CD14-positive monocyte (primary cell): ENCODE measurements at places on chromosomes 11 and 22. TPM values are rescaled to one million over a fixed set of nuclear protein-coding genes. Genes with fewer than 3 reads are reported as not detected.
A peak's percentile ranks its signal among the peaks of the same experiment; 100 is the strongest.

SLC15A3 gene
- 35.0 TPM for polyA plus RNA-seq

CSNK2A3 gene
- 0.75 TPM for polyA plus RNA-seq

ZBED5 gene
- polyA plus RNA-seq = 12.9 and 45.8 TPM in 2 replicates

TM7SF2 gene
- 4.5 and 6.7 TPM in 2 replicates for polyA plus RNA-seq

OMP gene
- polyA plus RNA-seq = not detected

ENDOD1 gene
- polyA plus RNA-seq = 0.73 and 1.3 TPM in 2 replicates

RFPL3 gene
- polyA plus RNA-seq = not detected

MPST gene
- 27.9 and 53.2 TPM in 2 replicates for polyA plus RNA-seq

TMEM258 gene
- 187 and 199 TPM in 2 replicates for polyA plus RNA-seq

- H3K27ac ChIP-seq = no peak overlapping the region
- no peak overlapping the region for H3K4me3 ChIP-seq
- H3K36me3 ChIP-seq = no peaks in the 10 kb centered on the region
Observed at GRCh38 chr22:18971321-18971751, 35.2 kb upstream of the PRODH start.

DNA sequence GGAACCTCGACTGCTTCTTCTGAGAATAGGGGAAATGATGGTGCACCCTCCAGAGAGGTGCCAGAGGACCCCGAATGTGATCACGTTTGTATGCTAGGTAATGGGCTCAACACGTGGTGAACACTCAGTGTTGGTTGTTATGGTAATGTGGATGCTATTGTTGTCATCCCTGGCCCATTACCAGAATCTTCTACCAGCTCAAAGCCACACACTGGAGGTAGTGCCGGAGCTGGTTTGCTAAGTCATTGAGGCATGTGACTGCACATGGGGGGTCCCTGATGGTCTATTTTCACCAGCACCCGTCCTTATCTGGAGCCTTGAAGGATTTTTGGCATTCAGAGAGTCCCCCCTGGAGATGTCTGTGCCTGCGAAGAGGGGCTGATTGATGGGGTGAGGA lies 119.1 kb upstream of the CD82 start:
- no peak overlapping the region for H3K27ac ChIP-seq
- no peak for DNase-seq
- H3K4me1 ChIP-seq = no peaks in the 10 kb centered on the region
- H3K36me3 ChIP-seq = no peaks in the 10 kb centered on the region
- H3K4me3 ChIP-seq = no peak overlapping the region

DNA sequence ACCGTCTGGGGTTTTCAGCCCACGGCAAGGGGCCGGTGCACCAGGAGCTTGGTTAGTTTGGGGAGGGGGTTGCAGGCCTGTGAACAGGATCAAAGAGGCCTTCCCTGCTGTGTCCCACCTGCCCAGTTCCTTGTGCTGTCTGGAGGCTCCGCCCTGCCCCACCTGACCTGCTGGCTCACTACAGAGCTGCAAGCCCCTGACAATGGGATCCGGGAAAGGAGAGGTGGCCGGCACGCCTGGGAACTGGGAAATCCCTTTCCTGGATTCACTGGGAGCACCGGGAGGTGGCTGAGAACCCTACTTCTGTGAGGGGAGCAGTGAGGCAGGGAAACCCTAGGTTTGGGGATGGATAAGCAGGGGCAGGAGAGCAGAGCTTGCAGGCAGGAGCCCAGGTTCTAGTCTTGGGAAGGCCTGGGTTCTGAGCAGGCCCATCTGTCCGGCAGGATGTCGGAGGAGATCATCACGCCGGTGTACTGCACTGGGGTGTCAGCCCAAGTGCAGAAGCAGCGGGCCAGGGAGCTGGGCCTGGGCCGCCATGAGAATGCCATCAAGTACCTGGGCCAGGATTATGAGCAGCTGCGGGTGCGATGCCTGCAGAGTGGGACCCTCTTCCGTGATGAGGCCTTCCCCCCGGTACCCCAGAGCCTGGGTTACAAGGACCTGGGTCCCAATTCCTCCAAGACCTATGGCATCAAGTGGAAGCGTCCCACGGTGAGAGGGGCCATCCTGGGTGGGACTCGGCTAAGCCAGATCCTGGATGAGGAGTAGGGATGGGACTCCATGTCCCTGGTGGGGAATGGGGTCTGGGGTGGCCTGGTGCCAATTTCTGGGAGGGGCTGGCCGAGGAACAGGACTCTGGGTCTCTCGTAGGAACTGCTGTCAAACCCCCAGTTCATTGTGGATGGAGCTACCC lies 786 bp downstream of the CAPN1 start:
- H3K27ac ChIP-seq = peak overlapping the region; percentile 80
- peaks cover 24% of the 10 kb centered on the region for H3K36me3 ChIP-seq
- DNase-seq = no peak
- peaks cover 29% of the 10 kb centered on the region for H3K4me1 ChIP-seq

GRCh38 chr11:115759622-115760460 lies 255.6 kb upstream of the CADM1 start:
- H3K36me3 ChIP-seq = no peaks in the 10 kb centered on the region
- H3K4me1 ChIP-seq = peaks cover 30% of the 10 kb centered on the region
- DNase-seq = peak; percentile 21
- peak overlapping the region; percentile 78 for H3K27ac ChIP-seq
- H3K27me3 ChIP-seq = no peaks in the 10 kb centered on the region
- H3K4me3 ChIP-seq = peak overlapping the region; percentile 63

- no peaks in the 10 kb centered on the region for H3K4me1 ChIP-seq
- H3K36me3 ChIP-seq = no peaks in the 10 kb centered on the region
- H3K4me3 ChIP-seq = no peak overlapping the region
- no peaks in the 10 kb centered on the region for H3K27me3 ChIP-seq
Observed at GRCh38 chr11:91795139-91795887, 429.3 kb upstream of the FAT3 start.

DNA sequence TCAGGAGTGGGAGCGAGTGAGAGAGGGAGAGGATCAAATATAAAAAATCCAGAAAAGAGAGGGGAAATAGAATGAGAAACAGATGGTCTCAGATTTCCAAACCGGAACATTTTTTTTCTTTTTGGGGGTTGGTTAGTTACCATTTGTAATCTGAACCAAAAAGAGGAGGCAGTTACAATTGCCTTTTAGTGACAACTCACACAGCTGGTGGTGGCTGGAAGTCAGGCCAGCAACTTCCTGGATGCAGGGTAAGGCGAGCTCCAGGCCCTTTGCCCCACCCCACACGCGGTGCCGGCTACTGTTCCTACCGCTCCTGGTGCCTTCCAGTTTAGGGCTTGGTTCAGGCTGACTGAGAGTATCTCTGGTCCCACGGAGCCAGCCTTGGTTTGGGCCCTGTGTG lies 21.0 kb upstream of the UBASH3B start:
- no peak overlapping the region for H3K4me3 ChIP-seq
- H3K36me3 ChIP-seq = no peaks in the 10 kb centered on the region
- DNase-seq = no peak

GRCh38 chr22:37822079-37822833 lies 926 bp upstream of the GALR3 start:
- peaks cover 7% of the 10 kb centered on the region for H3K27me3 ChIP-seq
- DNase-seq = no peak
- no peak overlapping the region for H3K4me3 ChIP-seq

GRCh38 chr11:68353118-68353517 lies 40.7 kb downstream of the LRP5 start:
- H3K36me3 ChIP-seq = no peaks in the 10 kb centered on the region
- DNase-seq = no peak
- no peaks in the 10 kb centered on the region for H3K27me3 ChIP-seq
- H3K4me3 ChIP-seq = no peak overlapping the region
- H3K27ac ChIP-seq = no peak overlapping the region

- no peaks in the 10 kb centered on the region for H3K27me3 ChIP-seq
- no peaks in the 10 kb centered on the region for H3K36me3 ChIP-seq
- no peak overlapping the region for H3K27ac ChIP-seq
- peak overlapping the region; percentile 15 for H3K4me3 ChIP-seq
- DNase-seq = peak; percentile 87
- H3K4me1 ChIP-seq = peaks cover 15% of the 10 kb centered on the region
Observed at GRCh38 chr22:42500161-42500835, 19.3 kb downstream of the RRP7A start.

- DNase-seq = no peak
- no peaks in the 10 kb centered on the region for H3K27me3 ChIP-seq
- no peaks in the 10 kb centered on the region for H3K36me3 ChIP-seq
- no peak overlapping the region for H3K27ac ChIP-seq
- H3K4me1 ChIP-seq = no peaks in the 10 kb centered on the region
Observed at GRCh38 chr11:1160231-1161101, 2.7 kb downstream of the MUC5AC start.

DNA sequence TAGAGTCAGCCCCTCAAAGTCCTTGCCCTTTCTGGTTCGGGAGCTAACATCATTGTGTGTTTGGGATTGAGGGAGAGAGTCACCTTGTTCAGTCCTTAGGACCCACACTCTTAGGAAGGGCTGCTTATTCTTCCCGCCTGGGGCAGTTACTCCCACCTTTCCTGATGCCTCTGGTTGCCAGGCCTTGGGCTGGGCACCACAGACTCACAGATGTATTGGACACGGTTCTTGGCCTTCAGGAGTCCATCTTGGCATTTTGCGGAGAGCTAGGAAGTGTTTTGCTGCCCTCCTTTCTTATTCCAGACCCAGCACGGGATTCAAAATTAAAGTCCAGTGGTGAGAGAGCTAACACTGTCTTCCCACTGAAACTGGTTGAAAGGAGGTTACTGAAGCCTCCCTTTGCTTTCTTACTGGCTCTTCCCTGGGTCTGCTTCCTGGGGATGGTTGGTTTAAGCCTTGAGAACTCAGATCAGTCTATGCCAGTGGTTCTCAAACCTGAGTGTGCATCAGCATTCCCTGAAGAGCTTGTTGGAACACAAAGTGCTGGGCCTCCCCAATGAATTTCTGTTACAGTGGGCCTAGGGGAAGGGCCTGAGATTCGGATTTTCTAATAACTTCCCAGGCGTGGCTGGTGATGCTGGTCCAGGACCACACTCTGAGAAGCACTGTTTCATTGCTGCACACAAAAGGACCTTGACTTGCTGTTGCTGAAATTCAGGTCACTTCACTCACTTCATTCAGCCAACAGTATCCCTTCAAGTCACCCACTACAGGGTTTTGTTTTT lies 1.4 kb downstream of the OSBP2 start:
- no peak overlapping the region for H3K4me3 ChIP-seq
- H3K27me3 ChIP-seq = peaks cover 23% of the 10 kb centered on the region
- no peak overlapping the region for H3K27ac ChIP-seq
- H3K4me1 ChIP-seq = peaks cover 9% of the 10 kb centered on the region

GRCh38 chr11:121793291-121793690 lies 322.7 kb downstream of the BLID start:
- no peaks in the 10 kb centered on the region for H3K36me3 ChIP-seq
- no peaks in the 10 kb centered on the region for H3K4me1 ChIP-seq
- no peak overlapping the region for H3K27ac ChIP-seq
- H3K4me3 ChIP-seq = no peak overlapping the region
- no peaks in the 10 kb centered on the region for H3K27me3 ChIP-seq

DNA sequence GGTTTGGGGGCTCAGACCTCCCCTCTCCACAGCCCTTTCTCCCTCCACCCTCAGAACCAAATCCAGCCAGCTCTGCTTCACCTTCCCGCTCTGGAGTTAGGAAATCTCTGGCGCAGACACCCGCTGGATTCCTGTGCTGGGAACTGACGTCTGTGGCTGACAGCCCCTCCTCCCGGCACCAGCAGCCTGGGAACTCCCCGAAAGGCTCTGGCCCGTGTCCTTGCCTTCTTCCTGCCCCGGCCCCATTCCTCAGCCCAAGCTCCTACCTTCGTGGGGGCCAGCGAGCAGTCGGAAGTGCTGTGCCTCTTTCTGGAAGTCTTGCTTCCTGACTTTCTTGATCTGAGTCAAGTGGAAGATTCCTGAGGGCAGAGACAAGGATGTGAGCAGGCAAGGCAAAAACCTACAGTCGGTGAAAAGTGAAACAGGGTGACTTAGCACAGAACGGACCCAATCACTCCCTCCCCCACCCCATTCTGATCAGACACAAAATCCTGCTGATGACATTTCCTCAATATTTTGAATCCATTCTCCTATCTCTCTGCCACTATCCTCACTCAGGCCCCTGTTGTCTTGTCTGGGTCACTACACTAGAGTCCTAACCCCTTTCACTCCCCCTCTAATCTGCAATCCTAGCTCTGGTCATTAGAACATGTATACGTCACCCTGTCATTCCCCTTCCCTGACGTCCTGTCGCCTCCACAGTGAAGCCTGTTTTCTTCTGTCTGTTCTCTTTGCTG lies 34.1 kb downstream of the CHRDL2 start:
- H3K36me3 ChIP-seq = no peaks in the 10 kb centered on the region
- H3K4me3 ChIP-seq = no peak overlapping the region
- H3K27me3 ChIP-seq = peaks cover 8% of the 10 kb centered on the region
- DNase-seq = no peak
- no peaks in the 10 kb centered on the region for H3K4me1 ChIP-seq

DNA sequence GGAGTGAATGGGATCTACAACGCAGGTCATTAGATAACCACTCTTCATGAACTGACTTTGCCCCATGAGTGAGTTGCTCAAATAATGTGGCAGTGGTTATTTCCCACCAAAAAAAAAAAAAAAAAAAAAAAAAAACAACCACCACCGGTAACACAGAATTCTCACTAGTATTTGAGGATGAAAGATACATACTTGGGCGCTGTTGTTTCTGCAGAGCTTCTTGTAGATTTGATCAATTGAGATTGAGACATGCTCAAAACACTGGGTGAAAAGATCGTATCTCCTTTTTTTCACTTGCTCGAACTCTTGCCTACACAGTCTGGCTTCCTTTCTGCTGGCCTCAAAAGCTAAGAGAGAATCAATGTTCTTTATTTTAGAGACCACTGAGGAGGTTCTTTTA lies 44.1 kb downstream of the FAM118A start:
- no peak overlapping the region for H3K27ac ChIP-seq
- no peak overlapping the region for H3K4me3 ChIP-seq
- no peaks in the 10 kb centered on the region for H3K27me3 ChIP-seq
- H3K4me1 ChIP-seq = peaks cover 2% of the 10 kb centered on the region

- H3K27ac ChIP-seq = no peak overlapping the region
- H3K4me3 ChIP-seq = no peak overlapping the region
- no peaks in the 10 kb centered on the region for H3K4me1 ChIP-seq
- H3K36me3 ChIP-seq = no peaks in the 10 kb centered on the region
Observed at GRCh38 chr11:128860571-128861361, 6.3 kb downstream of the KCNJ1 start.

DNA sequence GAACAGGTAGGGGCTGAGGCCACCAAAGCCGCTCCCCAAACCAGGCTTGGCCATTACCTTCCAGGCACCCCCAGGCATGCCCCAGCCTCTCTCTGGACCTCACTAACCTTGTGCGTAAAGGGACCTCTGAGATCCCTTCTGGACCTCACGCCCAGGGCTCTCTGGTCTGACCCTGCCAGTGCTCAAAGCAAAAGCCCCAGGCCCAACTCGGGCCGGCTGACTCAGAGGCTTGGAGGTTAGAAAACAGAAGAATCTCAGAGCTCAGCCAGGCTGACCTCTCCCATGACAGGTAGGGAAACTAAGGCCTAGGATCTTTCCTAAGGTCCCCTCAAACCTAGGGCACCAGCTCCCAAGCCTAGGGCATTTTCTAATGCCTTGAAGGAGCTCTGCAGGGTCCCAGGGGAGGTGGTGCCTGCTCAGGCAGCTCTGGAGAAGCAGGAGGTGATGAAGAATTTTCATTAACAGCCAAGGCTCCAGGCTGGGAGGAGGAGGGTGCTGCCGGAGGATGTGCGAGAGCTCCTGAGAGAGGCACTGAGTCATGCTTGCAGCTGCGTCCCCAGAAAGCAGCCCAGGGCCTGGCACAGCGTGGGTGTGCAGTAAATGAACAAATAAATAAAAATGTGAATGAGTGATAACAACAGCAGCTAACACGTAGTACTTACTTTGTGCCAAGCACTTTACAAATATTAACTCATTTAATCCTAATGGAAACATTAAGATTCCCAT lies 25.6 kb downstream of the ARRB1 start:
- DNase-seq = no peak
- H3K27ac ChIP-seq = no peak overlapping the region
- H3K27me3 ChIP-seq = no peaks in the 10 kb centered on the region
- peaks cover 72% of the 10 kb centered on the region for H3K36me3 ChIP-seq
- no peak overlapping the region for H3K4me3 ChIP-seq

GRCh38 chr11:16226245-16226644 lies 130.1 kb downstream of the SOX6 start:
- no peaks in the 10 kb centered on the region for H3K4me1 ChIP-seq
- H3K4me3 ChIP-seq = no peak overlapping the region
- H3K27me3 ChIP-seq = no peaks in the 10 kb centered on the region
- no peak overlapping the region for H3K27ac ChIP-seq
